Left kidney (tissue), 8 donors: ENCODE measurements at places on chromosomes 2 and 18.
A peak's percentile ranks its signal among the peaks of the same experiment; 100 is the strongest.

DNA sequence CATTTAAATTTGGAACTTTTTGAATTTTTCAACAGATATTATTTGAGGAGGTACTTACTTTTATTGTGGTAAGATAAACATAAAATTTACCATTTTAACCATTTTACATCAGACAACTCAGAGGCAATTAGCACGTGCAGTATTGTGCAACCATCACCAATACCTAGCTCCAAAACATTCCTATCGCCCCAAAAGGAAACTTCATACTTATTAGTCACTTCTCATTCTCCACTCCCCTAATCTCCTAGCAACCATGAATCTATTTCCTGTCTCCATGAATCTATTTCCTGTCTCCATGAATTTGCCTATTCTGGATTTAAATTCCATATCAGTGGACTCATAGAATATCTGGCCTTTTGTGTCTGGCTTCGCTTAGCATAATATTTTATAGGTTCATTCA, 69.9 kb upstream of the FAM136A start:
- no peak for DNase-seq

GRCh38 chr2:205696927-205697441, 14.7 kb downstream of the NRP2 start:
- DNase-seq = no peak

DNA sequence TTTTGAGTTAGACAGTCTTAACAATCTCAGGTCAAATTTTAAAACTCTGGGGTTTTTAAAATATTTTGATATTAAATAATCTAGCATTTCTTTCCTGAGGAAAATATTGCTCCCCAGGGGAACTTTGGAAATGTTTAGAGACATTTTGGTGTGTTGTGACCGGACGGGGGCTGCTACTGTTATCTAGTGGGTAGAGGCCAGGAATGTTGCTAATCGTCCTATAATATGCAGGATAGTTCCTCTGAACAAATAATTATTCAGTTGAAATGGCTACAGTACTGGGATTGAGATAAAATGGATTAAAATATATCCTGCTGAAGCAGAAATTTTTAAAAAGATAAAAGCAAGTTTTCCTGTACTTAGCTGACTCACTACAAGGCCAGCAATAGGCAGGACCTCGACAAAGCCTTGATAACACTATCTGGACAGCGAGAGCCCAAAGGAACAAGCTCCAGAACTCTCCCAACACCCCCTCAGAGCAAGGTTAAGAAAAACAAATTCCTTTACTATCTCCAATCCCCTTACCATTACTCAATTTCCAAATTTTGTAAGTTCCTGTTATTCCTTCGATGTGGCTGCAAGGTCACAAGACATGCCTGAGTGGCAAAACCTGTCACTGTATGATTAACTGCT, 1407.4 kb downstream of the SUCLG1 start:
- no peak for DNase-seq

- no peak for DNase-seq
Observed at GRCh38 chr2:165082479-165082878, 121.4 kb downstream of the SCN3A start.

DNA sequence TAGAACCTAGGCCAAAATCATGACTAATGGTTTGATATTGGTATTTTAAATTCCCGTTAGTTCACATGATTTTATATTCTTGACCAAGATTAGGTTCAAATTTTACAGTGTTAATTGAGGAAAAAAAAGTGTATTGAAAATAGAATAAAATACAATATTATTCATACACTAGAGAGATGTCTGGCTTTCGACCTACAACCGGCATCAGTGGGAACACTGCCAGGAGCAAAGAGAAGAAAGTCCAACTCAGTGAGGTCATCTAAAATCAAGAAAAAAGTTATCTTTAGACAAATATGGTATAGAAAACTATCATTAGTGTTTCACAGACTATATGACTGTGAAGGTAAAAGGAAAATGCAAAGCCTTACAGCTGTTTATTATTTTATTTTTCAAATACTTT, 81.5 kb downstream of the PIGN start:
- DNase-seq = no peak

DNA sequence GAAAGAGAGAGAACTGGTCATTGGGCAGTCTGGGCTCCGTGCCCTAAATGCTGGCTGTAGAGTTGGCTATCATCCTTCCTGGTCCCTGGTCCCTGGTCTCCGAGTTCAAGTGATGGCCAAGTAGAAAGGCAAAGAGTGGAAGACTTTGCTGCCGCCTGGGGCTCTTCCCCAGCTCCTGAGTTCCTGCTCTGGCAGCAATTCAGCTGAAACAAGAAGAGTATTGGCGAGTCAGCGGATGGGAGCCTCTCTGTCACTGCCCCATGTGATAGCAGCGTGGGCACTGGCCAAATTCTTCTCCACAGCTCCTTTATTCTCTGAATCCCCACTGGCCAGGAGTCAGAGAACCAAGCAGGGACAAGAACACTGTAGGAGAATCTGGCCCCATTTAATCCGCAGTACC, 351.0 kb upstream of the POU3F3 start:
- DNase-seq = no peak

DNA sequence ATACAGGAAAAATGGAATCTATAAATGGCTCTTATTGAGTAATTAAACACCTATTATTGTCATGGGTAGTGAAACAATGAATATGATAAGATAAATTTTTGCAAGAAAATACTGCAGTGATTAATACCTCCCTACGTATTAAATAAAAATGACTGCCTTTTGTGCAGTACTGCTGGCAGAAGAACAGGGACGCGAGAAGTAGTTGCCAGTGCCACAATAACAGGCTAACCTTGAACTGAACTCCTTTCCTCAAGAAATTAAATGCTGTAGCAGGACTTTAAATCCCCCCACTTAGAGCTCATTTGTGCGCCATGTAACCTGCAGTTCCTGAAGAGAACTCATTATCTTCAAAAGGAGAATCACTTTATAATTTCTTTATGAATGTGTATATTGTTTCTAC, 24.6 kb downstream of the FIGN start:
- DNase-seq = no peak

- peak; percentile 27 for DNase-seq
Observed at GRCh38 chr18:525036-525797, 24.7 kb upstream of the COLEC12 start.

DNA sequence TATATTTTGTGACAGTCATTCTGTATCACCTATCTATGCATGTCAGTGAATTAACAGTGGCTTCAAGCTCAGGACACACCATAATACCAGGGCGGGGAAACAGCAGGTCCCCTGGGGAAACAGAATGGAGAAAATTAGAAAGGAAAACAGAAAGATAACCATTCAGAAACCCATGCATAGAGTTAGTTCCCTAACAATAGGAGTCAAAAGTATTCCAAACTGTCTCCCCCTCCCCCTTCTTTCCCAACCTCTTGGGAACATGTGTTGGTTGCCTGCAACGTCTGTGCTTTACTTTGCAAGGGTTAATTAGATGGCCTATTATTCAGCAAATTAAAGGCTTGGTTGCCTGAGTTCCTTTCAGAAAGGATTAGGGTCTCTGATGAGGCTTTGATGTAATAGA, 176.4 kb downstream of the MYO3B start:
- DNase-seq = no peak

- no peak for DNase-seq
Observed at GRCh38 chr18:66523219-66523991, 80.5 kb downstream of the CDH19 start.

DNA sequence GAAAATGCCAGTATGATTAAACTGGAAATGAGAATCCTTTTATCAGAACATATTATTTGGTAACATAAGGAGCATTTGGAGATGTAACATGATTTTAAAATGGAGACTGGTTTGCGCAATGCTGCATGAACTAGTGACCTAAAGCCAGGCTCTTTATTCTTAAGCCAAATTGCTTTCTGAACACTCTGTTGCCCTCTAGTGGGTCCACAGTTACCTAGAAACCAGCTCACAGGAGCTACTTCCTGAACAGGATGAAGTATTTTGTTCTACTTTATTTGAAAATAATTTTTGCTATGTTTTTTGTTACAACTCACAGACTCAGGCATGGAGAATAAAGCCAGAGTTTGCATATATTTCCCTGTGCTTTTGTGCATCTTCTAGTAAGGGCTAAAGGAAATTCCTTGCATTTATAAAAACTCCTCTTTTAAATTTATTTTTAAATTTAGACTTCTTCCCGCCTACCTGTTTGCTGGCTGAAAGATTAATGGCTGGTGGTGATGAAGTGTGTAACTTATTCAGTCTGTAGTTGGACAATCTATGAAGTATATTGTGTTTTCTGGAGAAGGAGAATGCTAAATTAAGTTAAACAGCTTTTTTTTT, 146.7 kb downstream of the PARD3B start:
- DNase-seq = peak; percentile 85

DNA sequence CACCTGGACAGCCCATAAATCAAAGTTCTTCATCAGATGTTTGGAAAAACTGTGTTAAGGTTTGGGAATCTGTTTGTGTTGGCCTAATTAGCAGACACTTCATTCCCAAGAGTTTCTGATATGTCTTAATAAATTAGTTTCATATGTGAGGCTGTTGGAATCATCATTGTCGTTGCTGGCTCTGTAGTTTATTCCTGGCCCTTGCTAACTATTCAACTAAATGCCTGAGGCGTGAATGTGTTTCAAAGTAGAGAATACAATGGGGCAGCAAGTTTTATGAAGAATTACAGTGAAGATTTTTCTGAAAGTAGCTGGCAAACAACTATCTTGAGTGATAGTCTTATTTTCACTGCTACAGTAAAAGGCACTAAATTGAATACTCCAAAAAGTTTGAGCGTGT, 141.1 kb downstream of the PARD3B start:
- no peak for DNase-seq

DNA sequence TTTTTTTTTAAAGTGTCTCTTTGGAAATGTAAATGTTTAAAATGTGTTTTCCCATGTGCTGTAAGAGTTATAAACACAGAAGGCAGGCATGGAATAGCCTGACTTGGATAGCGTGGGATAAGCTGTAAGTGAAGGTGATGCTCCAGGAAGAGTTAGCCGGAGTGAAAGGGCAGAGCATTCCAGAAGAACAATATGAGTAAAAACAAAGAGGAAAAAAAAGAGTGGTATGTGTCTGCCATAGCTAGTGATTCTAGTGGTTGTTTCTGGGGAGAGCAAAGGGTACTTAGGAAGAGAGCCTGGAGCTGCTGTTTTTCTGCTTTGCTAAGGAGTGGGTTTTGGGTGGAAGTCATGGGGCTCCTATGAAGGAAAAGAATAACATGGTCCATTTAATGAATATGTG, 126.9 kb upstream of the DLGAP1 start:
- DNase-seq = no peak

- DNase-seq = no peak
Observed at GRCh38 chr18:11412811-11413210, 196.6 kb upstream of the SLC35G4 start.

DNA sequence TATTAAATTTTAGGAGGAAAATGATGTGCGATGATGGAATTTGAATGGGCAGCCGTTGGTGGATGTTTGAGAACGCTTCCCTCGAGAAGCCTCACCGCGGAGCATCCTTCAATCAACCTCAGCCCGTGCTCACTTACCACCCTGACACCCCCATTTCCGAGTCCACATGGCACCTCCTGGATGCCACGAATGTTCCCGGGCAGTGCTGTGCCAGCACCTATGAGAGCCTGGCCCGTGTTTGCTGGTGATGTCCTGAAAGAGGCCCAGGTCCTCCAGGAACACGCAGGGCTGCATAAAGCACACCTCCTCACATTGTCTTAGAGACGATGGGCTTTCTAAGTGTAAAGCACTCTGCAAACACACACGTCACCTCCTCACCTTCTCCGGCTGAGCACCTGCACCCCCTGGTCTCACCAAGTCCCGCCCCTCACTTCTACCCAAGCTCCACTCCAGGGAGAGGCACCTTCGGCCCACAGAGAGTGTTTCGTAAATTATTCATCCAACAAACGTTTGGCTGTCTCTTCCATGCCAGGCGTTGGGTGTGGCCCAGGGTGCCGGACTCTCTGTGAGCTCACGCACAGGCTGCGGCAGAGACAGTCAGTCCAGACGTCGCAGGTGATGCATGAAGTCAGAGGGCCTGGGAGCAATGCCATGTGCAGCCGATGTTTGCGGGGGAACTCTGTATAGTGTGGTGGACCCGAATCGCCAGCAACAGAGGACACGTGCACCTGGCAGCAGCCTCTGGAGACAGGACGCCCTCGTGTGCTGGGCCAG, 150.0 kb downstream of the TPO start:
- DNase-seq = no peak

GRCh38 chr2:101983486-101983885, 8.3 kb upstream of the IL1R2 start:
- peak; percentile 35 for DNase-seq
